Trophoblast cell (in vitro differentiated cells and primary cell): ENCODE measurements at places on chromosomes 2 and 18.

- no peak for DNase-seq
Measured at GRCh38 chr2:161384864-161385263, 31.2 kb upstream of the TBR1 start.

DNA sequence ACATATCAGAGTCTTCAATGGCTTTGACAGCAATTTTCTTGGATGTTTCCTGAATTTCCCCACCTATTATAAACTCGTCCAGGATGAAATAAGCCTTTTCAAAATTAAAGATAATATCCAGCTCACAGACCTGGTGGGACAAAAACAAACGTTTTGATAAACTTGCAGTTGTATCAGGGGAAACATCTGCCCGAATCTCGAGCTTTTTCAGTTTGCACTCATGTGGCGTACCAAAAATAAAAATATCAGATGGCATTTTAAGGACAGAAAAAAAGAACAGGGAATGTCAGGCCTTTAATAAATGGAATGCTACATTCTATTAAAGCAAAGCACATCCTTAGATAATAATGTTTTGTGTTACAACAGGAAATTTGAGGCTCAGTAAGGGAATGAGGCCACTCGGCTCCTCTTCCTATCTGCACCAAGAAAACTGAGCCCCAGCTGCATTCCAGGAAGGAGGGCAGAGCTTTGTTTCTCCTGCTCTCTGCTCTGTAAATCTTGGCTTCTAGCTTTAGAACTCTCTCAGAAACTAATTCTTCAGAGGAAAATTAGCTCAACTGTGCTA is 72.1 kb downstream of the AP1S3 start:
- no peak for DNase-seq

DNA sequence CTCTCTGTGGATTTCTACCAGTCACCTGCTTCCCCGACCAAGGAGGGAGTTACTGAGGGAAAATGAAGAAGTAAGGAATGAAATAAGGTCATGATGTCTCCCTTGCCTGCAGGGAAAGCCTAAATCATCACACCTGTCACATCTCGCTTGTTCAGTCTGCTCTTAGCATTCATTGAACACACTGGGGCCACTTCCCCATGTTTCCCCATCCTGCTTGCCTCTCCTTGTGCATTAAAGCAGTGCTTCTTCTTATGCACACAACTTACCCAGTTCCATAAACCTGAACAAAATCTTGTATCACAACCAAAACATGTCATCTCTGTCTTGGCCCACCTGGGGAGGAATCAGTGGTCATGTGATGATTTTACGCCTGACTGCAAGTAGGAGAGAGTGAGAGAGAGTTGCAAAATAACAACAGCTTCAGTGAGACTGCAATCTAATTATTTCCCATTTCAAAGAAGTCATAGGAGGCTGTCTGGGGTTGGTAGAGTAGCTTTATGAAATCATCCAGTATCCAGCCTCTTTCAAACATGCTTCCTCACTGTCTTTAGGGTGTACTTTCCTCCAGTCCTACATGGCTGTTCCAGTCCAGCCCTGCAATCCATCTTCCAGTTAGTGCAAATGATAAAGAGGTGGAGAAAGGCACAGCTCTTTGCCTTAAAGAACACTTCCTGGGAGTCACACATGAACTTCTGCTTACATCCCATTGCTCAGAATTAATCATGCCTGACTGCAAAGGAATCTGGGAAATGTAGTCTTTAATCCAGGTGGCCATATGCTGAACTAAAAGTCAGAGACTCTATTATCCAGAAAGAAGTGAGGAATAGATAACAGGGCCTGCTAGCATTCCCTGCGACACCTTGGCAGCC is 220.1 kb downstream of the HAUS1 start:
- DNase-seq, result no peak

DNA sequence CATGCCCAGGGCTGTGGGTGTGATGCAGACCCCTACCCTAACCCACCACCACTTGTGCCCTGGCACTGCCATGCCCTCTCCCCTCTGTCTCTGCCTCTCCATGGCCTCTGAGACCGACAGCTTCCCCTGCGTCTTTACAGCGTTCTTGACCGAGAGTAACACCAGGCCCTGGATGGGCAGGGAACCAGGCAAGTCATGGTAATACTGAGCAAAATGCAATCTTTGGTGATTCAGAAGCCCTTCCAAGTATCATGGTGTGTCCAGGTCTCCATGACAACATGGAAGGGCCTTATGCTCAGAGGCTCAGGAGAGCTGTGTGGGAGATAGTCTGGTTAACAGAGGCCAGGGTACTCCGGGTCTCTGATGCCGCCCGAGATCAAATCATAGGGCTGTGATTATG is 176.1 kb downstream of the KLHL29 start:
- DNase-seq, result no peak

DNA sequence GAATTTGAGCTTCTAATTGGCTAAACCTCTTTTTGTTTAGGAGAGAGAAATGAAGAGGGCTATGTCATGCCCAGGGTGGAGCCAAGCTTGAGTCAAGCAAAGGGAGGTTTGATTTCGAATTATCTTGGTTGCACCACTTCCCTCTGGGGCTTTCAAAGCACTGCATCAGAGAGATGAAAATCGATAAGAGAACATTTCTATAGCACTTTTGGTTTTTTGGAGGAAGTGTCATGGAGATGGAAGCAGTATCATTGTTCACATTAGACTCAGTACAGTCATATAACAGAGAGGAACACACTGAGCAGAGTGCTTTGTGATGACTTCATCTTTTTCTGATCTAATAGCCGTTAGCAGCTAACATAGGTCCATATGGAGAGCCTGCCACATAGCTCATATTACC is 120.3 kb upstream of the UXS1 start:
- DNase-seq, result no peak

GRCh38 chr2:160583146-160583535 is 89.5 kb upstream of the RBMS1 start:
- no peak for DNase-seq
